ENCODE measurements at places on chromosomes 2 and 18.

GRCh38 chr2:126637386-126637785, 18.6 kb upstream of the GYPC start:
- DNase-seq: no peak

DNA sequence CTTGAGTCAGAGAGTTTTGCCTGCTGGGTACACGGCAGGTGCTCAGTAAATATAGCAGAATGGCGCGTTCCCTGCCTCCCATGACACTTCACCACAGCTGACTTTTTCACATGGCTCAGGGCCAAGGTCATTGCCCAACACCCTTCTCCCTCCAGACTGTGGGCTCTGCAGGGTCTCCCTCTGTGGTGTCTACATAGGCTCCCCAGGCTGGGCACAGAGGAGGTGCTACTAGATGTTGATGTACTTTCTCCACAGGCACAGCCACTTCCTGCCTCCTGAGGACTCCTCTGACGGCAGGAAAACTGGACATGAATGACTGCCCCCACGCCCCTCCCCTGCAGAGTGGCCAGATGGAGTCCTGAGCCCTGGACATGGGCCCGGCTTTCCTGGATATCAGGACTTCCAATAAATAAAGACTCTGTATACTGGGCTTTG, 4.2 kb downstream of the CHCHD5 start:
- DNase-seq: no peak

DNA sequence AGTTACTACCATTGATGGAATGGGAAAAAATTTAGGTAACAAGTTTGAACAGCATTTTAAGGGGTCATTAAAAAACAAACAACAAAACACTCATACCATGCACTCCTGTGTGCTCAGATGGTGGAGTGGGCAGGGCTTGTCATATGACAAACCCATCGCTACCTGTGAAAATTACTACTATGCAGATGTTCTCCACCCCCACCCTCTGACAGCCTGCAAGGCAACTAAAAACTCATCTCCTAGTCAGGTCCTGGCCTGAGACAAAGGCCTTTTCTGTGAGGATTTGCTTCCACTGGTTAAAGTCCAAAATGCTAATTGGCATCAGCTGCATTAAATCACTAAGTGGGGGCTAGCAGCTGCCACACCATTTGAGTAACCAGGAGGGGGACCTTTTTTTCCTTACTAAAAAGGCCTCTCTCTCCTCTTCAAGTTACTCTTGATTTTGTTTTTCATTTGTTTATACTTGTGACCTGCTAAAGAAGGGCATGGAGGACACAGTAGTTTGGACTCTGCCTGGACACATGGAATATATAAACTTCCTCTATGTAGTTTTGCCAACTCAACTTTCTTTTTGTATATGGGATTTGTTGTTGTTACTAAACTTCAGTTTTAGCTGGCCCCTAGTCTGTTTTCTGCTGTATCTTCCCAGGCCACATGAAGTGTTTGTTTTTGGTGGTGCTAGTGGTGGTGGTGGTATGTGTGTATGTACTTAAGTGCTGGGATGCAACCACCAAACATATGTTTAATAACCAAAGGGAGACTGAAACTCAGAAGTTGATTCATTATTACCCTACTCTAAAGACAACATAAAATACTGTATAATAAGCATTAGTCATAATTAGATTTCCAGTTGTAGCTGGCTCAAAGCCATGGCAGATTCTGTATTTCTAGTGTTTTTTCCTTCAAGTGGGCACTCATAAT, 121.3 kb downstream of the MAP4K4 start:
- DNase-seq: no peak

DNA sequence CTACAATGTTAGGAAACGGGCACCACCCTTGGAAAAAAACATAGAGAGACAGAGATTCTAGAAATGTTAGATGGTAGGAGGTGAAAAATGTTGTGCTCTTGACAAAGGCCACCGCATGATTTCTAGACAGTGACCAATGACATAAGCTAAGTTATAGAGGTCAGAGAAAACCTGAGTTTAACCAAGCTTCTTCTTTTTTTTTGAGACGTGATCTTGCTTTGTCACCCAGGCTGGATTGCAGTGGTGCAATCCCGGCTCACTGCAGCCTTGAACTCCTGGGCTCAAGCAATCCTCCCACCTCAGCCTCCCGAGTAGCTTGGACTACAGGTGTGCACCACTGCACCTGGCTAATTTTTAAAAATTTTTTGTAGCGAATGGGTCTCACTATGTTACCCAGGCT, 13.0 kb downstream of the FER1L5 start:
- DNase-seq: no peak

- peak; percentile 28 for DNase-seq
These were observed 269.2 kb downstream of the NYAP2 start for GRCh38 chr2:225668606-225669266.

DNA sequence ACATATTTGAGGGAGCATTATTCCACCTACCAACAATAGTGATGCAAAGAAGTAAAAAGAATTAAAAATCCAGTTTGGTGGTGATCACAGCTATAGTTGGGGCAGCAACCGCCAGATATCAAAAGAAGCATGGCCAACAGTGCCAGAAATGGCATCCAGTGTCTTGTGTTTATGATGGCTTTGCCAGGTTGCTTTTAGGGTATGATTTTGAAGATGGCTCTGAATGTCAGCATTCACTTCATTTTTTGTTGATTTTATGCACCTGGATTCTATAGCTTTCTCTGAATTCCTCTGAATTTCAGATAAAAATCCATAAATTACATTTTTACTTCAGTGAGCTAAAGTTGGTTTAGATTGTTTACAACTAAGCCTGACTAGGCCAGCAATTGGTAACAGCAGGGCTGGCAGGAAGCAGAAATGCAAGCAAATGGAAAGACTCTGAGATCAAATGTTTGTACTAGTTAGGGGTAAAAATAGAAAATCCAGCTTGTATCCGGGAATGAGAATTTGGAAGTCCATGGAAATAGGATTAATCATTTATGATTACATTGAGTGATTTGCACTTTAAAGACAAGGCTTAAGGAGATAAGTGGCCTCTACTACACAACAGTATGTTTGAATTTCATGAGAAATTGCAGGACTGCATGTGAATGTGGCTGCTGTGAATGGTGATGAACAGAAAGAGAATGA, 40.4 kb downstream of the COL3A1 start:
- no peak for DNase-seq

DNA sequence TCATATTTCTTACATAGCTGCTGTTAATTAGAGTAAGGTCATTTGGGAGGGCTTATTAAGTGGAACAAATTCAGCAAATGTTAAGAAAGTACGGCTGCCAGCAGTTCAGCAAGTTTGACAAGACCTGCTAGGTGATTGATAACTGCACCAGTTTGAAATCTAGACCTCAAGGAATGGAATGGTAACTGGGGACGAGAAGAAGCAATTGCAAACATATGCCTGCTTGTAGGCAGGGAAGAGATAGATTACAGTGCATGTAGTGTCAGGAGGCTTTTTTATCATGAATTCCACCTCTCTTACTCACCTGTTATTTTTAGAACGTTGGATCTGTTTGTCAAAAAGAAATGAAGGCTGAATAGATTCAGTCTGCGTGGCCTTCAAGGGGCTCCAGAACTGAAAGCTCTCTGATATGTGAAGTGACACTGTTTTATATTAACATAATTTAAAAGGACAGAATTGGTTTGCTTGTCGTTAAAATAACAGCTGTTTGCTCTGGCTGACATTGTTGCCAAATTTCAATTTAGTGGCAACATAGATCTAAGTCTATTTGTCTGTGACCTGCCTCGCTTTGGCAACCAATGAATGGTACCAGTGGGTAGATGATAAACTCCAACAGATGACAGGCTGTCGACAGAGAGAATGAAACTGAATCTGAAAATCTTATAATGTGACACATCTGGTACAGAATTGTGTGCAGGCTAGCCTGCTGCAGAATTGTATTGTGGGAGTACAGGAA, 199.3 kb downstream of the ZNF407 start:
- peak; percentile 17 for DNase-seq

DNA sequence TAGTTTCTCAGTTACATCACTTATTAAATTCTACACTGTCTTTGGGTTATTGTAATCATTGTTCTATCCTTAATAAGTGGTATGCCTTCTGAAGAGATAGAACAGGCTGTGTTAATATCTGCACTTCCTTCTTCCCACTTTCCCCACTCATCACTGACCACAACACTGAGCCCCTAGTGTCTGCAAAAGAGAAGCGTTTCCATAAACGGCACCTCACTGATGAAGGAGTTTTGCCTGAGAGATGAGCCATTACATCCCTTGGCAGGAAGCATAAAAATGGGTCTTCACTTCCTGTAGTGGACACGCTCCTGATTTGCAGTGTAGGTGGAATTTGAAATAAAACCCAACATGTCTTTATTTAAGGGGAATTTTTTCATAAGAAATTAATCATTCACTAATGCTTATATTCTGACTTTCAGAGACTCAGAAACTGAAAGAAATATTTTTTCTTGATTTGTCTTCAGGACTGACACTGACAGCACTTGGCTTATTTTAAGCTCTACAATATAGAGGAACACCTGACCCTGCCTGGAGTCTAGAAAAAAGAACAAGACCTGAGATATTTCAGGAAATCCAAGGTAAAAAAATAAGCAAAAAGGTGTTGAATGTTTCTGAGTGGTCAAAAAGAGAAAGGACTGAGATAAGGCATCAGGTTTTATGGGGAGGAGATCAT, 275.3 kb downstream of the RAD51AP2 start:
- no peak for DNase-seq

GRCh38 chr18:46252759-46253158, 148.6 kb downstream of the HAUS1 start:
- DNase-seq: no peak

DNA sequence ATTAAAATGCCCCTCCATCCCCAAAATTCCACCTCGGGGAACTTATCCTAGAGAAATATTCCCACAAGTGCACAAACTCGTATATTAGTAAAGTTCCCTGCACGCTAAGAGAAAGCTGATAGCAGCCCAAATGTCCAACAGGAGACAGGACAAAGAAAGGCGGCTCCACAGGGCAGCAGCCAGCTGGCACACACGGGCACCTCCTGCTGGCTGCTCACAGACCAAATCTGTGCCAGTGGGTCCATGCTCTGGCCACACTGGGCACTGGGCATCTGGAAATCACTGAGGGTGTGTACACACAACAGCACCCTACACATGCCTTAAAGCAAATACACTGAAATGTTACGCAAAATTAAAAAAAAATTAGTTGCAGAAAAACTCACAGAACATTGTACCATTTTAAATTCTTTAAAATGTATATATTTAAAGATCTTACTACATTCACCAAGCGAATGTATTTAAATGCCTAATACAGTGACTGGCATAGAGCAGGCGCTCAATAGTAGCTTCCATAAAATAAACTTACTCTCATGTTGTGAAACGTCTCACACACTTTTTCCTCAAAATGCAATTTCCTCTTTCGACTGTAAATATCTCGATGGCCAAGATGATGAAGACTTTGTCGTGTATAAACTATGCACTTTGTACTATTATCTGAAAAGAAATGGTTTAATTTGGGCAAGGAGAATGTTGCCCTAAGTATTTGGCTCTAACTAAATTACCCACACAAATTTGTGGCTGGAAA, 19.4 kb downstream of the ZNF516 start:
- DNase-seq: no peak

DNA sequence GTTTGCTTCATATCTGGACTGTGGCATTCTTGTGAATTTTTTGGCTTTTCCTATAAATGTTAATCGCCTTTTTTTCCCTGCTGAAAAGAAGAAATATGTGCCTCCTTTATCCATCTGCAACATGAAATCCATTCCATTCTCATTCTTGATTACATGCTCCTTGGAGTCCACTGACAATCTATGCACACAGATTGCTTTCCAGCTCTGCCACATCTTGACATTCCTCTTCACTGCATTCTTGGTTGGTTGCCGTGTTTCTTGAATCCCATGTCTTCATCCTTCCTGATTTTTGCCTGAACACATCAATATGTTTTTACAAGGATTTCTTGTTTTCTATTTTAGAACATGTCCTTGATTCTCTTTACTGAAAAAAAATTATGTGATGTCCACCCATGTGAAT, 26.7 kb upstream of the BIRC6 start:
- no peak for DNase-seq

- no peak for DNase-seq
These were observed 119.4 kb downstream of the CYRIA start for GRCh38 chr2:16546128-16546754.

DNA sequence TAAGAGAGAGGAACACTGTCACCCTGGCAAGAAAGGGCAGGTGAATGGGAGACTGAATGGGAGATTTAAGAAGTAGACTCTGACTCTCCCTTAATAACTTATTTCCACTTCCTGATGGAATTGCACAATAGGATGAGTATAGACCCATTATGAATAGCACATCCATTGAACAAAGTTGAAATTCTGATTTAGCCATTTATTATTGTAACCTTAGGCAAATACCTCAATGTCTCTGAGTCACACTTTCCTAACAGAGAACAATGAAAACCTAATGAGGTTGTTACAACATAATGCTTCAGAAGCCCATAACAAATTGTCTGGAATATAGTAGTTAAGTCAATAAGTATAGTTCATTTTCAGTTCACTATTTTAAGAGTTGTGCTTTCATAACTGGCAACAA, 78.9 kb downstream of the NRXN1 start:
- no peak for DNase-seq

DNA sequence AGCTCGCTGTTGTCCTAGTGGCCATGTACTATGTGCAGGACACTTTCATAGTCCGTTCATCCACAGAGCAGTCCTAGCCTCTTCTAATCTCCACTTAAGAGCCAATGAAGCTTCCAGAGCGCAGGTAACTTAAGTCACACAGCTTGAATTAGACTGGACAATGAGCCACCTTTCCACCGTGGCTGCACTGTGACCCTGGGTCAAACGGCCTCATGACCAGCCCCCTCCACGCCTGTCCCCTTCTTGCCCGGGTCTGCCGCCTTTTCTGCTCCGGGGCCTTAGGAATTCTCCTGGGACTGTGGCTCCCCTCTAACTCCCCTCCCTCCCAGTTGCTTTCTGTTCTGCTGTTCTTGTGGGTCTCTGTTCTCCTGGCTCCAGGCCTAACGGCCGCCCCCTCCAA, 8.4 kb upstream of the PRKCE start:
- no peak for DNase-seq

GRCh38 chr2:163471947-163472346, 263.9 kb downstream of the FIGN start:
- no peak for DNase-seq

GRCh38 chr2:104658144-104658835, 195.6 kb upstream of the POU3F3 start:
- no peak for DNase-seq

DNA sequence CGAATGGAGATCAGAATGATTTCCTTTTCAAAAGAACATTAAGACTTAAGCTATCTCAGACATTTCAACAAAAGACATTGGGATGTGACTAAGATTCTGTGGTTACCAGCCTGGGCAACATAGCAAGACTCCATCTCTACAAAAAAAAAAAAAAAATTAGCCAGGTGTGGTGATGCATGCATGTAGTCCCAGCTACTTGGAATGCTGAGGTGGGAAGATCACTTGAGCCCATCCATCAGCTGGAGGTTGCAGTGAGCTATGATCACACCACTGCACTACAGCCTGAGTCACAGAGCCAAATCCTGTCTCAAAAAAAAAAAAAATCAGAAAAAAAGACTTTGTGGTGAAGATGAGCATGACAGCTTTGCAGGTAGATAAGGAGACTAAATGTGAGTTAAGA, 12.8 kb downstream of the RNF103 start:
- DNase-seq: no peak

Measured in amniotic stem cell (primary cell).